AG08396 (cell line): ENCODE measurements at places on chromosomes 11 and 22.

- no peak for DNase-seq
Observed at GRCh38 chr11:118625036-118625690, 17.7 kb downstream of the PHLDB1 start.

- DNase-seq: peak; percentile 49
Observed at GRCh38 chr22:46813816-46814597, 51.6 kb downstream of the TBC1D22A start.

GRCh38 chr11:615504-616319 lies at the start of gene IRF7:
TSS of gene IRF7 (minus strand) at chr11:615950. CDS start at chr11:615364, 586 bp downstream.
- DNase-seq: peak; percentile 96

GRCh38 chr22:17472932-17473331 lies 90.4 kb upstream of the SLC25A18 start:
- DNase-seq: no peak

DNA sequence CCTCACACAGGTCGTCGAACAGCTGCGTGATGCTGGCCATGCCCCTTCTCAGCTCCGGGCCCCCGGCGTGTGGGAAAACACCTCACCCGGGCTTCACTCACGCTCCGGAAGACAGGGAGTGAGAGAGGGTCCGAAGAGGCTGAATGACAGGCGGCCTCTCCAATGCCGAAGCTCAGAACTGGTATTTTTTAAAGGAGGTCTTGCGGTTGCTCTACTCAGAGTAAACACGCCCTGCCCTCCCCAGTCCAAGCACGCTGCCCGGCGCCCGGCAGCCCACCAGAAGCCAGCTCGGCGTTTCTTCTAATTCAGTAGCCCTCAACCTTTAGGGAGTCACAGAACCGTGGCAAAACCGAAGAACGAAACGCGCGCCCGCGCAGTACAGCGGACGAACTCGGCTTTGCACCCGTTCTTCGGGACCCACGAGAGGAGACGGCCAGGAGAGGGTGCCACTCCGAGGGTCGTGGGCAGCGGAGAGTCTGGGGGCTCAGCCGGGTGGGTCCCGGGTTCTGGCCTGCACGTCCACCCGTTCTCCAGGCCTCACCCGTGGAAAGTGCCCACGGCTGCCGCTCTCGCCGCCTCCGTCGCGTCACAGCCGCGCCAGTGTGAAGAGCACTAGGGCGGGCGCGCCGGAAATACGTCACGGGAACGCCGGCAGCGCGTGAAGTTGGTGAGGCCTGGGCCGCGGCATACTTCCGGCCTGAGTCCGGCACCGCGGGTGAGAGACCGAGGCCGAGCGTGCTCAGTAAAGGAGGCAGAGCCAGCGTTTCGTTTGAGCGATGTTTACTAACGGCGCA lies at the start of gene TUBGCP6:
Gene TUBGCP6 (minus strand): TSS at position 604 of the 794 bp plus-strand sequence. CDS start 564 bp downstream, at position 40.
- DNase-seq: peak; percentile 96

- DNase-seq: no peak
Observed at GRCh38 chr11:57775491-57775890, 13.9 kb downstream of the CTNND1 start.

DNA sequence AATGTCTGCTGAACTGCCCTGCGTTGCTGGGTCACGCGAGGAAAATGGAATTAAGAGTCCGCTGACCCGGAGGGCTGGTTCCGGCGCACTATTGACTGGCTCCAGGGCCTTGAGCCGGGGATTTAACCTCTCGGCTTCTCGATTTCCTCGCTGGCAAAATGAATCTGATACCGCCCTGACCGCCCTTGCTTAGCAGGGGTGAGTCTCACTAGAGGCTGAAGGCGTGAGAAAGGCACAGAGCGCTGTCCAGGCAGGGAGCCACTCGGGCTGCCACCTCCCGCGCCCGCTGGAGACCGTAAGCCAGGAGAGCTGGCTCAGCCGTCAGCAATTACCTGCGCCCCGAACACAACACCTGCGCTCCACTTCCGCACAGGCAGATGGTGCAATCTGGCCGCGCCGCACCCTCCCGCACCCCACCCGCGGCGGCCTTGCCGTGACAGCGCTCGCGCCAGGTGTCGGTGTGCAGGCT lies 65.6 kb downstream of the BUD13 start:
- no peak for DNase-seq

DNA sequence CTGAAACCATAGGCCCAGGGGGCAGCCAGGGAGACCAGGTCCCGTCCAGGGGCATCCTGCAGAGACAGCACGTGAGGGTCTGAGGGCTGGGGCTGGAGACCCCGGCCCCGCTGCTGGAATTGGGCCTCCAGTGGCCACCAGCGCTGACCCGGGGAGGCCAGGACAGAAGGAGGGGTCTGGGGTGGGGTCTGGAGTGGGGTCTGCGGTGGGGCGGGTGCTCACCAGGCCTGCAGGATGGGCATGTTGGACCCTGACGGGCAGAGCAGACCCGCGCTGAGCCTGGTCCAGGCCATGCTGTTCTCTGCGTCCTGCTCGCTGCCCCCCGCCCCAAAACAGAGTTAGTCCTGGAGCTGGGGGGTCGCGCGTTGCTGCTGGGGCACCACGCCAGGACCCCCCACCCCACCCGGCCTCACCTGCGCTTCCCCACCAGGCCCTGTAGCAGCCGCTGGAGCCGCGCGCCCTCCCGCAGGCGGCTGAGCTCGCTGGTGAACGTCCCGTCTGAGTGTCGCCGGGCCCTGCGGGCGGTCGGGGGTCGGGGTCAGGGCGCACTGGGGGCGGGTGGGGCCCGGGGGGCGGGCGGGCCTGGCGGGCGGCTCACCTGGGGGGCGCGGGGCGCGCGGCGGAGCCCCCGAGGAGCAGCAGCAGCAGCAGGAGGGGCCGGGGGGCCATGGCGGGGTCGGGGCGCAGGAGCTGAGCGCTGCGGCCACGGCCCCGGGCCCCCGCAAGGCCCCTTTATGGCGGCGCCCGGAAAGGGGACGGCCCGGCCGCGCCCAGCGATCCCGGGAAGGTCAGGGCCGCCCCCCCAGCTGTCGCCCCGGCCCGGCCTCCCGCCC lies at the start of gene SCT:
Gene SCT (minus strand): TSS at position 707 of the 833 bp plus-strand sequence. CDS start 38 bp downstream, at position 669.
- DNase-seq: no peak
